ENCODE measurements at places on chromosomes 16 and 17.

DNA sequence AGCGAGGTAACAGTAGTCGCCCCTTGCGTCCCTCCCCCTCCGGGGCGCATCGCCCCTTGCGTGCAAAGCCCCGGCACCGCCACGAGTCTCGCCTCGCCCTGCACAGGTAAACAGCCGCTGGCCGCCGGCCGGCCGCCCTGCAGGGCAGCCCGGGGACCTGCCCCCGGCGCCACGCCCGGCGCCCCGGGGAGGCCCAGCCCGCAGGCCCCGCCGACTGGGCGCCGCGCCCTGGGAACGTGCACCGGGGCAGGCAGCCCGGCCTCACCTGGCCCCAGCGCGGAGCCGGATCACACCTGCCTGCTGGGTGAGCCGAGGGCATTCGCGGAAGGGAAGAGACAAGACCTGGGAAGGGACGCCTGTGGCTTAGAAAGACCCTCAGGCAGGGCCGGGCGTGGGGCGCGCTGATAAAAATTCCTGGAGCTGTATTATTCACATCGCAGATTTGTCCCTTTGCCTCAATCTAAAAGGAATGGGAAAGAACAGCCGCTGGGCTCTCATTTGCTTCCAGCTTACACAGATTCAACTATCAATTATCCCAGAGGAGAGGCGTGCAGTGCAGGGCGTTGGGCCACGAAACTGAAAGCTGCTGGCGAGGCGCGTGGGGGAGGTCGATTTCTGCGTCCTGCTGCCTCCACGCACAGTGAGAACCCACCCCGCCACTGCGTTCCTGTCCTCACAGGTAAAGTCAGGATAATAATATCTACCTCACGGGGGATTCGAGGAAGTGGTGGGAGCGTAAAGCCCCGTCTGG lies 451.9 kb downstream of the SLC39A11 start:
- no peak for DNase-seq

- no peak for DNase-seq
Measured at GRCh38 chr16:25114121-25114520, 2.6 kb downstream of the LCMT1 start.

- DNase-seq: no peak
Measured at GRCh38 chr16:66605979-66606751, 1.7 kb downstream of the CMTM3 start.

- no peak for DNase-seq
Measured at GRCh38 chr17:62791767-62792446, 16.2 kb downstream of the MARCHF10 start.

- DNase-seq: no peak
Measured at GRCh38 chr17:77422104-77422747, 281.5 kb downstream of the SEC14L1 start.

All from esophagus muscularis mucosa (tissue), 4 donors.